ENCODE measurements at places on chromosomes 3 and 15. TPM values are rescaled to one million over a fixed set of nuclear protein-coding genes. Genes with fewer than 3 reads are reported as not detected.

SCG3 gene
- not detected for total RNA-seq

DUOXA2 gene
- total RNA-seq = not detected

XIRP1 gene
- total RNA-seq = not detected

SPTBN5 gene
- 1.2 TPM for total RNA-seq
